Activated naive CD8-positive, alpha-beta T cell treated with anti-CD3 and anti-CD28 coated beads, Interleukin-2, amount 10 ng/mL, durations not matched to agents 7 days and 5 days (primary cell): ENCODE measurements at places on chromosomes 3 and 15.

GRCh38 chr3:80097674-80098073, 329.9 kb upstream of the ROBO1 start:
- no peaks in the 10 kb centered on the region for H3K36me3 ChIP-seq
- H3K27me3 ChIP-seq, result no peaks in the 10 kb centered on the region
- no peaks in the 10 kb centered on the region for H3K4me1 ChIP-seq
- DNase-seq, result no peak
- H3K4me3 ChIP-seq, result no peak overlapping the region

GRCh38 chr3:141384157-141384556, 15.9 kb downstream of the ZBTB38 start:
- H3K27me3 ChIP-seq, result peaks cover 13% of the 10 kb centered on the region
- no peak for DNase-seq
- H3K27ac ChIP-seq, result no peak overlapping the region
- H3K4me3 ChIP-seq, result no peak overlapping the region

- H3K4me1 ChIP-seq, result peaks cover 11% of the 10 kb centered on the region
- no peak overlapping the region for H3K4me3 ChIP-seq
- H3K27ac ChIP-seq, result no peak overlapping the region
- DNase-seq, result no peak
Observed at GRCh38 chr3:88005066-88005465, 53.7 kb downstream of the CGGBP1 start.

DNA sequence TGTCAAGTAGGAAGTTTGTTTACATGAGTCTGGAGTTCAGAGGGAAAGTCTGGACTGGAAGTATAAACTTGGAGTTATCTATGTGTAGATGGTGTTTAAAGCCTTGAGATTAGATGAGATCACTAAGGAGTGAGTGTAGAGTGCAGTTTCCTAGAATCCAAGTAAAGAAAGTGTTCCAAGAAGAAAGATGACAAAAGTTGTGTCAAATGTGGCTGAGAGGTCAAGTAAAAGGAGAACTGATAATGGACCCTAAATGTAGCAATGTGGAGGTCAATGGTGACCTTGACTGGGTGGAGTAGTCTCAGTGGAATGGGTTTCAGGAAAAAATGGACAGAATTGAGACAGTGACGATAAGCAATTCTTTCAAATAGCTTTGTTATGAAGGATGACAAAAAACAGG, 39.9 kb upstream of the ULK4 start:
- H3K27me3 ChIP-seq, result no peaks in the 10 kb centered on the region
- no peak overlapping the region for H3K4me3 ChIP-seq
- peaks cover 7% of the 10 kb centered on the region for H3K36me3 ChIP-seq
- H3K4me1 ChIP-seq, result peaks cover 4% of the 10 kb centered on the region
- H3K27ac ChIP-seq, result no peak overlapping the region
- DNase-seq, result no peak

- H3K36me3 ChIP-seq, result no peaks in the 10 kb centered on the region
- peaks cover 4% of the 10 kb centered on the region for H3K27me3 ChIP-seq
Observed at GRCh38 chr3:142929890-142930289, 33.6 kb downstream of the PAQR9 start.

DNA sequence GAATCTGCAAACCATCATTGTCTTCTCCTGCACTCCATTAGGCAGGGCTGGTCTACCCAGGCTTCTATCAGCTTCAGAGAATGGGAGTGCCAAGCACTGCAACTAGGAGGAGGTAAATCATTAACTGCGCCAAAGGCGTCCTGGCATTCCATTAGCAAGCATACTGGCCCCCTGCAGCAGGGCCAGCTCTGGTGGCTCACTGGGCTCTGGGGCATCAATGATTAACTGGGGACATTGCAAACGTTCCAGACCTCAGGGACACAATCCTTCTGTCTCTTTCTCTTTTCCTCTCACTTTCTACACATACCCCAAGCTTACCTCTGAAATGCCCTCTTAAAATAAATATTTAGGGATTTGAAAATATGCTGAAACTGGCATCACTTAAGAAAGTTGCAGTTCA, 129.0 kb downstream of the MYLK start:
- H3K27ac ChIP-seq, result no peak overlapping the region
- no peaks in the 10 kb centered on the region for H3K36me3 ChIP-seq
- H3K27me3 ChIP-seq, result peaks cover 30% of the 10 kb centered on the region
- no peak for DNase-seq
